Effector memory CD8-positive, alpha-beta T cell (primary cell): ENCODE measurements at places on chromosomes 5 and 9.

GRCh38 chr9:94984891-94985476 lies 258.5 kb downstream of the AOPEP start:
- H3K27me3 ChIP-seq = no peaks in the 10 kb centered on the region
- no peak overlapping the region for H3K4me3 ChIP-seq
- H3K36me3 ChIP-seq = peaks cover 7% of the 10 kb centered on the region
- H3K4me1 ChIP-seq = peaks cover 6% of the 10 kb centered on the region
- H3K27ac ChIP-seq = no peak overlapping the region

GRCh38 chr5:74995926-74996325 lies 56.4 kb downstream of the GCNT4 start:
- H3K27ac ChIP-seq = no peak overlapping the region
- peaks cover 12% of the 10 kb centered on the region for H3K27me3 ChIP-seq
- no peak for DNase-seq
- no peaks in the 10 kb centered on the region for H3K36me3 ChIP-seq

GRCh38 chr5:124706729-124707361 lies 39.6 kb downstream of the ZNF608 start:
- no peak overlapping the region for H3K4me3 ChIP-seq
- peaks cover 3% of the 10 kb centered on the region for H3K36me3 ChIP-seq
- no peak for DNase-seq
- no peak overlapping the region for H3K27ac ChIP-seq

DNA sequence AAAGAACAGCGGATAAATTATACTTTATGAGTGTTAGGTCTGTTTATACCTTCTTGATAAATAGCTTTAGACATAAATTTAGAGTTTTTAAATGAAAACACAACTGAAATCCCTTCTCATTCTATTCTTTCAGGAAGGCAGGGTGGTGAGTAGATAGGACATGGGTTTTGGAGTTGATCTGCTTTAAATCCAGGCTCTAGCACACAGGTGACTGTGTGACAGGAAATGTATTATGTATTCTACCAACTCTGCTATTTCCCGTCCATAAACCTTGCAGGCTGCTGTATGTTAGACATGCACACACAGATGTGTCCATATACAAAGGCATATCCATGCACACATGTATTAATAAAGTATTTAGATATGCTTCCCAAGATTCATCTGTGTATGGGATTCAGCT lies 19.3 kb upstream of the CARTPT start:
- H3K4me3 ChIP-seq = no peak overlapping the region
- H3K27me3 ChIP-seq = peaks cover 24% of the 10 kb centered on the region
- H3K36me3 ChIP-seq = no peaks in the 10 kb centered on the region
- H3K4me1 ChIP-seq = peaks cover 6% of the 10 kb centered on the region
- DNase-seq = no peak

- H3K27me3 ChIP-seq = no peaks in the 10 kb centered on the region
- no peak overlapping the region for H3K27ac ChIP-seq
- H3K4me3 ChIP-seq = no peak overlapping the region
These were observed 13.4 kb downstream of the FBXO10 start for GRCh38 chr9:37562826-37563225.

DNA sequence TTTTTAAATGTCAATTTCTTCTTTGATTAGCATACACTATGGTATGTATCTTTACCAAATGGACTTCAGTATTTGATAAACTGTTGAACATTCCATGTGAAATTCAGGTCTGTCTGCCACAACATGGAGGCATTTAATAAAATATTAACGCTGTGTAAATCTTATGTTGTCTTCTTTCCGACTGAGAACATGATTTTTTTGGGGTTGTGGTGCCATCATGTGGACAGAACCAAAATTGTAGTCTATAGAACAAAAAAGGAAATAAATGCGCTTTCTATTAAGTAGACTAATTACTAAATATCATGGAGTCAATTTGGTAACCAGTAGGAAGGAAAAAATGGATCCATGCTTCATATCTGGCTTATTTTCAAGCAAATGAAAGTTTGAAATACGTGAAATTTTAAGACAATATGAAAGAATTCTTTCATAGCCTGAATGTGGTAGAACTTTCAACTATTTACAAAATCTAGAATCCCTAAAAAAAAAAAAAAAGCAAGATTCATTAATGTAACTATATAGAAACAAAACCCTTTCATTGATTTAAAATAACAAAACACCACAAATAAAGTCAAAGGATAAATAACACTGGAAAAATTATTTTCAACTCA lies 2.8 kb upstream of the PLK2 start:
- peak; percentile 43 for DNase-seq
- H3K36me3 ChIP-seq = peaks cover 14% of the 10 kb centered on the region
- H3K4me1 ChIP-seq = peaks cover 7% of the 10 kb centered on the region
- no peak overlapping the region for H3K27ac ChIP-seq

GRCh38 chr5:131396630-131397273 lies 132.9 kb downstream of the CDC42SE2 start:
- H3K4me3 ChIP-seq = no peak overlapping the region
- H3K27ac ChIP-seq = peak overlapping the region; percentile 98
- peaks cover 80% of the 10 kb centered on the region for H3K36me3 ChIP-seq
- DNase-seq = no peak
- no peaks in the 10 kb centered on the region for H3K27me3 ChIP-seq

DNA sequence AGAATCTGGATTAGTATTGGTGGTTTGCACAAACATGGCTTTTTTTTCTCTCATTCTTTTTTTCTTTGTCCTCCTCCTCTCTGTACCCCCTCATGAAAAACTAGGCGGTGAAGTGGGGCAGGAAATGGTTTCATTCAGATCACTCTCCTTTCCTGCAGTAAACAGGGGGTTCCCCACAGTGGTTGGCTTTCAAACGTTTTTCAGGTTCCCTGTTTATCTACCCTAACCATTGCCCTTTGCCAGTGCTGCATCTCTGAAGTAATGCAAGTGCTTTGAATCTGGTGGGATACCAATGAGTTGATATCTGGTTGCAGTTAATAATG lies 29.8 kb downstream of the NR4A3 start:
- DNase-seq = peak; percentile 57
- H3K36me3 ChIP-seq = peaks cover 26% of the 10 kb centered on the region
- H3K4me1 ChIP-seq = peaks cover 42% of the 10 kb centered on the region
- no peaks in the 10 kb centered on the region for H3K27me3 ChIP-seq
- peak overlapping the region; percentile 57 for H3K4me3 ChIP-seq

DNA sequence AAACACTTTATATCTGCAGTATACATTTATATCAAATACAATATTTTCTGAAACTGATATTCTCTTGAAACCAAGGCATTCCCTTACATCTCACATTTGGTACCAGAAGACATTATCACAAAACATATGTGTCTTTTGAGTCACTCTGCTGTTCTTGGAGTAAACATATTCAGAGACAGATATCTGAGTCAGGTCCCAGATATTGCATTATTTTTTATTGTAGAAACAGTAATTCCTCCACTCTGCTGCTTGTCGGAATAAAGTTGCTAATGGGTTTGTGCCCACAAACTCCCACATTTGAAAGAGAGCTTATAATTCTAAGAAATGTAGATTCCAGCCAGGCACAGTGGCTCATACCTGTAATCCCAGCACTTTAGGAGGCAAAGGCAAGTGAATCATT lies 261.1 kb upstream of the DAPK1 start:
- H3K27me3 ChIP-seq = peaks cover 29% of the 10 kb centered on the region
- DNase-seq = no peak
- H3K27ac ChIP-seq = no peak overlapping the region
- H3K4me1 ChIP-seq = no peaks in the 10 kb centered on the region
- no peak overlapping the region for H3K4me3 ChIP-seq

DNA sequence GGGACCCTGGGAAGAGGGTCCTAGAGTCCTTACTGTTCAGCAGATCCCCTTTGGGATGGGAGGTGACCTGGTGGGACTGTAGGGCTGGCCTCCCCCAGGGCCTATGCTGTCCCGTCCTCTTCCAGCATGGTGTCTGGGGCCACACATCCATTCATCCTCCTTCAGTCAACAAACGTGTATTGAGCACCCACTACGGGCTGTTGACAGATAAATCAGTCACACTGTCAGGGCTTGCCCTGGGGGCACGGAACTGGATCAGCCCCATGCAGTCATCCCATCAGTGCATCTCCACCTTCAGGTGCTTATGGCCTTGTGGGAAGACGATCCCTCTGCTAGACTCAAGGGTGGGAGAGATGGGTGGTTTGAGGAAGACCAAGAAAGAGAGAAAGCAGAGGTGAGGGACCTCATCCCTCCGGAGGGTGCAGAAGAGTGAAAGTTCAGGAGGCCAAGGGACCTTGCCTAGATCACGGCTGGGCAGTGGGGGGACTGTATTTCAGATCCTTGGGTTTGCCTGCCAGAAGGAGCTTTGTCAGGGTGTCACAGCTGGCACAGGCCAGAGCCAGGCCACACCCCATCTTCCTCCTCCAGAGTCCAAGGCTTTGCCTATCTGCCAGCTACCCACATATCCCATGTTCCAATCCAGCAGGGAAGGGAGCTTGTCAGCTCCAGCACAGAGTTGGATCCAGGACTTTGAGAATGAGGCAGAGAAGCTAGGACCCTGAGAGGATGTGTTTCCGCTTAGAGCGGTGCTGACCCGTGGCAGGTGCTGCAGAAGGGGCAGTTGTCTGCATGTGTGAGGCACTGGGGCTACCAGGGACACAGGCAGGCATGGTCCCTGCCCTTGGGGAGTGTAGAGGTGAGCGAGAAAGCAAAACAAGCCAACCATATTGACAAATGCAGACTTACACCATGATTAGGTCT lies 30.5 kb downstream of the COL27A1 start:
- DNase-seq = no peak
- peaks cover 11% of the 10 kb centered on the region for H3K27me3 ChIP-seq
- no peak overlapping the region for H3K27ac ChIP-seq
- H3K36me3 ChIP-seq = no peaks in the 10 kb centered on the region
- H3K4me1 ChIP-seq = no peaks in the 10 kb centered on the region

GRCh38 chr5:127849408-127849807 lies 146.2 kb downstream of the CCDC192 start:
- H3K4me1 ChIP-seq = no peaks in the 10 kb centered on the region
- no peak overlapping the region for H3K27ac ChIP-seq
- no peak overlapping the region for H3K4me3 ChIP-seq

GRCh38 chr9:91995000-91995655 lies 45.1 kb upstream of the ROR2 start:
- H3K4me1 ChIP-seq = peaks cover 1% of the 10 kb centered on the region
- no peak overlapping the region for H3K27ac ChIP-seq
- H3K36me3 ChIP-seq = no peaks in the 10 kb centered on the region
- peaks cover 27% of the 10 kb centered on the region for H3K27me3 ChIP-seq
- no peak overlapping the region for H3K4me3 ChIP-seq
- DNase-seq = no peak

DNA sequence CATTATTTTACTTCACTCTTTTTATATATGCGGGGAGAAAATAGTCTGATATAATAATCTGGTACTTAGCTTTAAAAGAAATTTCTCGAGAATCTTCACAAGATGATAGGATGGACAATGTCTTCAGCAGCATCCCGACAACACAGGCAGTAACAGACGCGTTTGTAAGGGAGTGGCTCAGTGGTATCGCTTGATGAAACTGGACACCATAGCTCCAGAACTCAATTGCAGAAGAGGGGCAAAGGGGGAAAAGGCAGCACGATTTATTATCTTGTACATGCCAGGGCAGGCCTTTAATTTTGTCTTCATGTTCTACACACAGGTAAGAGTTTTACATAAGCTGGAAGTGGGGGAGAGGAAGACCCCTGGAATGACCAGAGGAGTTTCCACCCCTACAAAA lies 15.7 kb downstream of the IL4 start:
- no peak overlapping the region for H3K4me3 ChIP-seq
- H3K4me1 ChIP-seq = peaks cover 19% of the 10 kb centered on the region
- no peaks in the 10 kb centered on the region for H3K36me3 ChIP-seq
- no peak overlapping the region for H3K27ac ChIP-seq

DNA sequence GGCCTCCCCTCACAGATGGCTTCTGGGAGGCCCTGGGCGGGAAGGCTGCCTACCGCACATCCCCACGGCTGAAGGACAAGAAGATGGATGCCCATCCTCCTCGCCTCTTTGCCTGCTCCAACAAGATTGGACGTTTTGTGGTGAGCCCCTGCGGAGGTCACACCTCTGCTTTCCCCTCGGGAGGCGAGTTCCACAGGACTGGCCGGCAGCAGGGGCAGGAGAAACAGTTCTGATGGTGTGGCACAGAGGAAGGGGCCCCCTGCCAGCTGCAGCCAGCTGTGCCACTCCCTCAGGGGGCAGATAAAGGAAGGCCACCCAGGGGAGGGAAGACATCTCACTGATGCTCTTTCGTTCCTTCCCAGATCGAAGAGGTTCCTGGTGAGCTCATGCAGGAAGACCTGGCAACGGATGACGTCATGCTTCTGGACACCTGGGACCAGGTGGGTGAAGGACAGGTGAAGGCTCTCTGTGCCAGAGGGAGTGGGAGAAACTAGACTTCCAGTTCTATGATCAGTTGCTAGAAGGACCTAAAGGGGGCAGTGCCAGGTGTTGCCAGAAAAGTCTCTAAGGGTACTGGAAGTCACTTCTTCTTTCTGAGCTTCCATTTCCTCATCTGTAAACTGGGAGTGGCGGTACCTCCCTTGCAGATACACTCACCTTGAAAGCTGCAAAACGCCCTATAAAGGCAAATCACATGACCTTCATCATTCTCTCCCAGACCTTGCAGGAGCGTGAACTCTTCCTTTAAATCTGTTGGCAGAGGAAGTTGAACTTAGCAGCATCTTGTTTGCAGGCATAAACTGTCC lies 41.0 kb downstream of the STOM start:
- peak overlapping the region; percentile 62 for H3K27ac ChIP-seq
- peaks cover 17% of the 10 kb centered on the region for H3K4me1 ChIP-seq
- no peak for DNase-seq
- H3K27me3 ChIP-seq = no peaks in the 10 kb centered on the region

DNA sequence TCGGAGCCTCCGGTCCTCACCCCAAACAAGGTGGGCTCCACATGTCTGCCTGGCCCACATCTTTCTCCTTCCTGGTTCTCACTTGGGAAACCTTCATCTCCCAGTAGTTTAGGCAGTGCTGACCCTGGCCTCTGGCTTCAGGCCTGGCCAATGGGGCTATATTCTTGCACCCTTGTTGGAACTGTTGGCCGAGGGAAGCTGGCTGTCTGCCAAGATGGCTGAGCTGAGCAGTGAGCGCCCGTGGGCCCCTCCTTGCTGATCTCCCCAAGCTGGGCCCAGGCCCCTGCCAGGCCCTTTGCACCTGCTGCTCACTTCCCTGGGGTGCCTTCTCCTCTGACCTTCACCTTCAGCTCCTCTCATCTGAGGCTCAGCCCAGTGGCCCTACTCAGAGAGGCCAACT lies 31.3 kb downstream of the TSPAN17 start:
- H3K36me3 ChIP-seq = no peaks in the 10 kb centered on the region
- no peak for DNase-seq
- no peaks in the 10 kb centered on the region for H3K4me1 ChIP-seq
- H3K27me3 ChIP-seq = peaks cover 61% of the 10 kb centered on the region
- no peak overlapping the region for H3K4me3 ChIP-seq

DNA sequence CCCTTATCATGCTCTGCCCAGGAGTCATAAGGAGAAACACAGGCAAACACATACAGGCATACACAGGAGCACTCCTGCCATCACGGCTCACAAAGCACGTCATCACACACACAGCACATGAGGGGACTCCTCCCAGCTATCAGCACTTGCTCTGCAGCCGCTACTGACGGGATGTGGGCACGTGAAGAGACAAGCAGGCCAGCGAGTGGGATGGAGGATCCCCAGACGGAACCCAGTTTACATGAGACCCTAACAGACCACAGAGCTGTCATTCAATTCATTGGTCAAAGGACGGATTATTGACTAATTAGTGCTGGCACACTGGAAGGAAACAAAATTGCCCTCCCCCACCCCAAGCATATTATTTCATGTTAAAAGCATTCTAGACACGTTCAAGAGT lies 53.6 kb downstream of the SEMA4D start:
- H3K4me1 ChIP-seq = peaks cover 80% of the 10 kb centered on the region
- H3K27me3 ChIP-seq = no peaks in the 10 kb centered on the region
- DNase-seq = peak; percentile 58
- peak overlapping the region; percentile 66 for H3K4me3 ChIP-seq
